Myometrial cell (primary cell): ENCODE measurements at places on chromosomes 12 and 14. TPM values are rescaled to one million over a fixed set of nuclear protein-coding genes. Genes with fewer than 3 reads are reported as not detected.

The DEGS2 gene
- 0.35 TPM in 1 of 2 replicates, not detected in the other for total RNA-seq

The OTOGL gene
- 0.29 TPM in 1 of 2 replicates, not detected in the other for total RNA-seq

The FITM1 gene
- total RNA-seq, result not detected in 2 replicates

The WNT5B gene
- 62.4 and 73.8 TPM in 2 replicates for total RNA-seq

The RPL41 gene
- total RNA-seq, result 2,864 and 3,592 TPM in 2 replicates

The EML1 gene
- total RNA-seq, result 4.8 and 9.5 TPM in 2 replicates

The FERMT2 gene
- total RNA-seq, result 81.6 and 119 TPM in 2 replicates

The KIF26A gene
- total RNA-seq, result 0.58 and 1.1 TPM in 2 replicates
